Retina (tissue), 1 donor: ENCODE measurements at places on chromosomes 16 and 17.
A peak's percentile ranks its signal among the peaks of the same experiment; 100 is the strongest.

- DNase-seq = no peak
Observed at GRCh38 chr17:2867441-2868424, 71.5 kb downstream of the RAP1GAP2 start.

GRCh38 chr16:70433458-70434103 is 5.3 kb downstream of the ST3GAL2 start:
- no peak for DNase-seq

- no peak for DNase-seq
Observed at GRCh38 chr17:81822996-81823819, 9.9 kb downstream of the MCRIP1 start.

DNA sequence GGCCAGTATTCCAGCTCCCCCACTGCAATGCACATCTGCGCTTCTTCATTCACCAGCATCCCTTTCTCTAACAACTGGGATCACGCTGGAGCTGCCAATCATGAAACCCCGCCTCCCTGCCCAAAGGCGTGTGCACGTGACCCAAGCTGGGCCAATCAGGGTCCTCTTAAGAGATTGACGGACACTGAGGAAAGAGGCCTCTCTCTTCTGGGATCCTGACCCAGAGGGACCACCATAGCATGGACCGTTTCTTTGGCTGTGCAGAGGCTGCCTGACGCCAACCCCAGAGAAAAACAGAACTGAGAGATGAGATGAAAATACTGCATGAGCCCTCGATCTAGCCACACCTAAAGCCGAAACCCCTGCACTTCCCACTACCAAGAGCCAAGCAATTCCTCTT is 32.0 kb downstream of the COTL1 start:
- peak; percentile 78 for DNase-seq

GRCh38 chr16:53220585-53220984 is 165.8 kb downstream of the CHD9 start:
- no peak for DNase-seq

- DNase-seq = no peak
Observed at GRCh38 chr16:2942045-2942444, 22.0 kb upstream of the KREMEN2 start.

DNA sequence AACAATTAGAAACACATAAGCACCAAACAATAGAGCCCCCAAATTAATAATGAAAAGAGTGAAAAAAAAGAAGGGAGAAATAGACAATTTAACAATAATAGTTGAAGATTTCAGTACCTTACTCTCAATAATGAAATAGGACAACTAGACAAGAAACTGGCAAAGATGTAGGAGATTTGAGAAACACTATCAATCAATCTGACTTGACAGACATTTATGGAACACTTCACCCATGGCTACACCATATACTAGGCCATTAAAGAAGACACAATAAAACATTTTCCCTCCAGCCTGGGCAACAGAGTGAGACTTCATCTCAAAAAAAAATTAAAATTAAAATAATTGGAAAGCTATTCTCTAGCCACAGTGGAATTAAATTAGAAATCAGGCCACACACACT is 5.0 kb upstream of the DUS1L start:
- DNase-seq = no peak
